ENCODE measurements at places on chromosomes 7 and 10.

- no peak overlapping the region for H3K27ac ChIP-seq
- no peaks in the 10 kb centered on the region for H3K4me1 ChIP-seq
- no peaks in the 10 kb centered on the region for H3K27me3 ChIP-seq
- no peak overlapping the region for H3K4me3 ChIP-seq
Observed at GRCh38 chr10:99370993-99371392, 41.8 kb downstream of the CNNM1 start.

DNA sequence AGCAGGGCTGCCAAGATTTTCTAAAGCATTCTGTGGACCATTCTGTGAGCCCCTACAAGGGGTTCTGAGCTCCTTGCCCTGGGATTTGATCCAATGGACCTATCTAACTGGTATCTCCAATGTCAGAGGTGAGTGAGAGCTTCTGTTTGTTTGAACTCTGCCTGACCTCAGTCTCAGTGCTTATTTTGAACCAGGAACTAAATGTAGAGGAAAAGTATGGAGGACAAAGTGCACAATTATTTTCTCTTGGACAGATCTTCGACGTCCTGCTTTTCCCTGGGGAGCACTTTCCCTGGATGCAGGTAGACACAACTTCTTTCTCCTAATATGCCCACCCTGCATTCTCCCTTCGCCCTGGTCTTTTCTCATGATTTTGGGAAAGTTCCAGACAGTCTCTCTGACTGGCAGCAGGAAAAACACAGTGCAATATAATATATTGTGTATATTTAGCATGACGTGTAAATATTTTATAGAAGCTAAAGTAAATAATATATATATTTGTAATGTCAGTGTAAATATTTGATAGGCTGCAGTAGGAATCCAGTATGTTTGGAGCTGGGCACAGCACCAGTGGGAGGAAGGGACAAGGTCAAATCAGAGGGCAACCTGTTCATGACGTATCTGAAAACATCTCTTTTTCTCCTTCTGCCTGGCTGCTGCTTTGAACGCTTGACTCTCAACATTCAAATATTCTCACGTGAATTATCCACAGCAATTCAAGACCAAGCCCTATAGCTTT, 184.0 kb upstream of the LYZL1 start:
- peaks cover 3% of the 10 kb centered on the region for H3K4me1 ChIP-seq
- H3K27ac ChIP-seq, result no peak overlapping the region
- H3K36me3 ChIP-seq, result no peaks in the 10 kb centered on the region
- no peak overlapping the region for H3K4me3 ChIP-seq

- H3K27me3 ChIP-seq, result no peaks in the 10 kb centered on the region
- no peak for DNase-seq
- no peaks in the 10 kb centered on the region for H3K4me1 ChIP-seq
- no peaks in the 10 kb centered on the region for H3K36me3 ChIP-seq
- no peak overlapping the region for H3K27ac ChIP-seq
Observed at GRCh38 chr10:80684259-80684658, 146.6 kb downstream of the SH2D4B start.

- no peak for DNase-seq
- peaks cover 3% of the 10 kb centered on the region for H3K4me1 ChIP-seq
- H3K36me3 ChIP-seq, result no peaks in the 10 kb centered on the region
- H3K27ac ChIP-seq, result no peak overlapping the region
- H3K27me3 ChIP-seq, result no peaks in the 10 kb centered on the region
Observed at GRCh38 chr10:72728462-72728861, 36.5 kb downstream of the MCU start.

- no peak for DNase-seq
- H3K27ac ChIP-seq, result no peak overlapping the region
- no peak overlapping the region for H3K4me3 ChIP-seq
- peaks cover 15% of the 10 kb centered on the region for H3K4me1 ChIP-seq
Observed at GRCh38 chr10:71248210-71248609, 35.8 kb downstream of the UNC5B start.

- no peaks in the 10 kb centered on the region for H3K27me3 ChIP-seq
- no peak for DNase-seq
- H3K36me3 ChIP-seq, result no peaks in the 10 kb centered on the region
- no peaks in the 10 kb centered on the region for H3K4me1 ChIP-seq
Observed at GRCh38 chr10:121860810-121861209, 67.0 kb downstream of the ATE1 start.

GRCh38 chr7:30851651-30852307, 59.9 kb upstream of the AQP1 start:
- H3K27me3 ChIP-seq, result no peaks in the 10 kb centered on the region
- H3K36me3 ChIP-seq, result no peaks in the 10 kb centered on the region
- H3K4me3 ChIP-seq, result no peak overlapping the region
- no peaks in the 10 kb centered on the region for H3K4me1 ChIP-seq
- DNase-seq, result no peak
- H3K27ac ChIP-seq, result no peak overlapping the region

DNA sequence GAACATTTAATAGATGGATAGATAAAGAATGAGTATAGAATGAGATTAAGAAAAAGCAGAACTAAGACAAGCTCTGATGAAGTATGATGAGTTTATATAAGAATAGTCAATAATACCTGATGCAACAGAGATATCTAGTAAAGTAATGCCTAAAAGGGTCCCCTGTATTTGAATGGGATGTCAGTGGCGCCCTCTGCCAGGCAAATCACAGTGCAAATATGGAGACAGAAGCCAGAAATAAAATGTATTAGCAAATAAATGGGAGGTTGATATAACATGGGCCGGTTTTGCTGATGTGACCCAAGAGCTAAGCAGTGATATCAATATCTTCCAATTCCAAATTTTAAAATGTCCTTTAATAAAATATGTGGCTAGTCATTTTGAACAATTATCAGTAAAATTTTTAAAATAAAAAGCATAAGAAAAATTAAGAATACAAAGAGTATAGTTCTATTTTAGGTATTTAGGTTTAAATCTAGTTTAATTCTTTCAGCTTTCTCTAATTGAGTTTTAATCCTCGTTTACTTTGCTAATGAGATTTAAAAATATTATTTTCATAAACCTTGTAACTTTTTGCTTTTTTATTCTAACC, 62.6 kb downstream of the ADK start:
- no peaks in the 10 kb centered on the region for H3K4me1 ChIP-seq
- no peaks in the 10 kb centered on the region for H3K36me3 ChIP-seq
- H3K4me3 ChIP-seq, result no peak overlapping the region
- no peaks in the 10 kb centered on the region for H3K27me3 ChIP-seq

- H3K36me3 ChIP-seq, result no peaks in the 10 kb centered on the region
- no peaks in the 10 kb centered on the region for H3K27me3 ChIP-seq
- no peak overlapping the region for H3K4me3 ChIP-seq
- H3K4me1 ChIP-seq, result peaks cover 4% of the 10 kb centered on the region
- DNase-seq, result no peak
- no peak overlapping the region for H3K27ac ChIP-seq
Observed at GRCh38 chr7:93894426-93894825, 3.9 kb upstream of the TFPI2 start.

- no peaks in the 10 kb centered on the region for H3K4me1 ChIP-seq
- no peak overlapping the region for H3K27ac ChIP-seq
- no peak overlapping the region for H3K4me3 ChIP-seq
- H3K27me3 ChIP-seq, result no peaks in the 10 kb centered on the region
- no peak for DNase-seq
- no peaks in the 10 kb centered on the region for H3K36me3 ChIP-seq
Observed at GRCh38 chr7:30048582-30048981, 20.4 kb downstream of the PLEKHA8 start.

DNA sequence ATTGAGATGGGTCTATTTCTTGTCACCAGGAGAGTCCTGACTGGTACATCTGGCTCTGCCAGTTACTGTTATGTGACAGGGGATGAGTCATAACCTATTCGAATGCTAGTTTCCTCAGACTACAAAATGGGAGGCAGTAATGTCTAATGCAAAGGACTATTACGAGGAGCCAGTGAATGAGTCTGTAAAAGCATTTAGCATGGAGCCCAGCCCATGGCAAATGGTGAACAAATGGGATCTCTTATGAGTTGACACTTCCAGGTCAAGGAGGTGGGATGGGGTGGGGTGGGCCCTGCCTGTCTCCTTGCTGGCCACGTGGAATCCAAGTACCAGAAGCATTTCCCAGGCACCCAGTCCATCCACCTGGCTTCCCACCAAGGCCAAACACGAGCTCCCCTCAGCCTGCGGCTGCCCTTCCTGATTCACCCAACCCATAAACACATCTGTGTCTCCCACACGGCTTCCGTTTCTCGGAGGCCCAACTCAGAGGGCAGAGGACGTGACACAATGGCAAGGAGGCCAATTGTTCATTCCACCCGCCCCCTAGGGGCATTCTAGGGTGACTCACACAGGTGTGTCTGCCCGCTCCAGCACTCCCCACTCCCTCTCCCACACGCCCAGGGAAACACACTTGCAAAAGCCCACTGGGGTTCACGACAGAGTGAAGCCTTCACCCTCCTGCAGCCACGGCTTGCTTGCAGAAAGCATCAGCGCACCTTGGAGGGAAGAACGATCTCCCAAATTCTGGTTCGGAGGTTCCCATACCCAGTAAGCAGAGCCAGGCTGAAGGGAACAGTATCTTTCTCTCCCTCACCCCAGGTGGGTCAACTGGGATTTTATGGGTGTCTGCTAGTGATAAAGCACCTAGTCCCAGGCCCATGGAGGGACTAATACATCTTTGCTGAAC, 109.8 kb downstream of the SH3PXD2A start:
- no peak for DNase-seq
- H3K27me3 ChIP-seq, result no peaks in the 10 kb centered on the region

DNA sequence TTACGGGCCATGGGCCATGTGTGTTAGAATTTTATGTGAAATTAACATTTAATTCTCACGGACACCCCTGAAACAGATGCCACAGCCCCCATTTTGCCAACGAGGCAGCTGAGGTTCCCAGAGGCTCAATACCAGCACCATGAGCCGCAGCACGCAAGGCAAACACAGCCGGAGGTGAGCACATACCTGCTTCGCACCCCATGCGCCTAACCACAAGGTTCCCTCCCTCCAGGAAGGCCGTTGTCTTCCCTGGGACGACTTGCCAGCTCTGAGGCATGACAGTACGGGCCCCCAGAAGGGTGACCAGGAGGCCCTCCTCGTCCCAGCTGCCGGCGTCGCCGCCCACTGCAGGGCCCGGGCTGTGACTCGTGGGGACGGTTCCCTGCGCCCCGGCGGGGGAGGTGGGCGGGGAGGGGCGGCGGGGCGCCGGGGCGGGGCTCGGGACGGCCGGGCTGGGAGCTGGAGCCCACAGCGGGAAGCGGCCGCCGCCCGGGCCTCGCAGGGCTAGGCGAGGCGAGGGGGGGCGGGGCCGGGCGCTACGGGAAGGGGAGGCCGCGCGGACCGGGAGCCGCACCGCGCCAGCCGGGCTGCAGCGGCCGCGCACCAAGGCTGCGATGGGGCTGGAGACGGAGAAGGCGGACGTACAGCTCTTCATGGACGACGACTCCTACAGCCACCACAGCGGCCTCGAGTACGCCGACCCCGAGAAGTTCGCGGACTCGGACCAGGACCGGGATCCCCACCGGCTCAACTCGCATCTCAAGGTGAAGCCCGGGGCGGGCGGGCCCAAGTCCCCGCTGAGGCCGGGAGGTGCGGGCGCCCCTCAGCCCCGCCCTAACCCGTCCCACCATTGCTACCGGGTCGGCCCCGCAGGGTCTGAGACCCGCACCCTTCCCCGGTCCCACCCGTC, at the start of gene CAV2:
CAV2 (plus strand) TSS at position 571 of the 910 bp plus-strand sequence; CDS start at position 615, 44 bp downstream.
- H3K36me3 ChIP-seq, result no peaks in the 10 kb centered on the region
- H3K4me3 ChIP-seq, result peak within 1 kb of the TSS; percentile 60
- no peaks in the 10 kb centered on the region for H3K27me3 ChIP-seq

DNA sequence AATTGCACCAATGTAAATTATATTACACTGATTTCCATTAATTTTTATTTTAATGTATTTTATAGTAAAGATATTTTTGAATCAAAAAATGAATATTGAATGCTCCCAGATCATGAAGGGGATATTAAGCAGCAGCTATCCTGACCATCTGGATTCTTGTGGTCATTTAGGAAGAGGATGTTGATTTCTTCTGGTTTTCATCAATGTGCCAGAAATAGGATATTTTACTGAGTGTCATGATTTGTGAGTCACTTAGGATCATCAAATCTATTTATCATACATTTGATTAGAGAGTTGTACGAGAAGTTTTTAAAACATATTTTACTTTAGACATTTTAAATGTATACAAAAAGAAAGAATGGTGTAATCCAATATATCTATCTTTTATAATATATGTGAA, 366.3 kb upstream of the CHRM2 start:
- no peak overlapping the region for H3K4me3 ChIP-seq
- DNase-seq, result no peak
- H3K27me3 ChIP-seq, result no peaks in the 10 kb centered on the region

- no peaks in the 10 kb centered on the region for H3K36me3 ChIP-seq
- no peaks in the 10 kb centered on the region for H3K27me3 ChIP-seq
- no peak overlapping the region for H3K4me3 ChIP-seq
- H3K27ac ChIP-seq, result no peak overlapping the region
- no peak for DNase-seq
Observed at GRCh38 chr7:149787428-149788299, 14.3 kb upstream of the ZNF467 start.

DNA sequence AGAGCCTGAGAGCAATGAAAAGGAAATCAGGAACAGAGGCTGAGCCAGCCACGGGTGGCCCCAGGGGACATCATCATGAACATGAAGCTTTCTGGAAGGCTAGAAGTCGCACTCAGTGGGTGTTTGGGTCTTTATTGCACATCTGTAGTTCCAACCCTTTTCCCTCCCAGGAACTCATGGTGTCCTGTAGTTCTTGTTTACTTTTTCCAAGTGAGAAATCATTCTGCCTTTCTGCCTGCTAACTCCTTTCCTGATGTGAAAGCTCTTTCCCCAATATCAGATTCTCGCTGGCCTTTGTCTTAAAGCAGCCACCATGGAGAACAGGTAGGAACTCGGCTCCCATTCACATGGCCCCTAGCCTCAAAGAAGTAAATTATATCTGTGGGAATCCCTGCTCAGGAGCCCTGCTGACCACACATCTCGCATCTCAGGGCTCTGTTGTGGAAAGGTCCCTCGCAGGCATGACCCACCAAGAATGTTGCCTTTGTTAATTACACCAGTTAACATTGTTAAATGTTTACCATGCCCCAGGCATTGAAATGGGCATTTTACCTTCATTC, 542.7 kb downstream of the TNS3 start:
- no peak for DNase-seq
- H3K36me3 ChIP-seq, result no peaks in the 10 kb centered on the region
- peaks cover 5% of the 10 kb centered on the region for H3K4me1 ChIP-seq
- H3K4me3 ChIP-seq, result no peak overlapping the region

DNA sequence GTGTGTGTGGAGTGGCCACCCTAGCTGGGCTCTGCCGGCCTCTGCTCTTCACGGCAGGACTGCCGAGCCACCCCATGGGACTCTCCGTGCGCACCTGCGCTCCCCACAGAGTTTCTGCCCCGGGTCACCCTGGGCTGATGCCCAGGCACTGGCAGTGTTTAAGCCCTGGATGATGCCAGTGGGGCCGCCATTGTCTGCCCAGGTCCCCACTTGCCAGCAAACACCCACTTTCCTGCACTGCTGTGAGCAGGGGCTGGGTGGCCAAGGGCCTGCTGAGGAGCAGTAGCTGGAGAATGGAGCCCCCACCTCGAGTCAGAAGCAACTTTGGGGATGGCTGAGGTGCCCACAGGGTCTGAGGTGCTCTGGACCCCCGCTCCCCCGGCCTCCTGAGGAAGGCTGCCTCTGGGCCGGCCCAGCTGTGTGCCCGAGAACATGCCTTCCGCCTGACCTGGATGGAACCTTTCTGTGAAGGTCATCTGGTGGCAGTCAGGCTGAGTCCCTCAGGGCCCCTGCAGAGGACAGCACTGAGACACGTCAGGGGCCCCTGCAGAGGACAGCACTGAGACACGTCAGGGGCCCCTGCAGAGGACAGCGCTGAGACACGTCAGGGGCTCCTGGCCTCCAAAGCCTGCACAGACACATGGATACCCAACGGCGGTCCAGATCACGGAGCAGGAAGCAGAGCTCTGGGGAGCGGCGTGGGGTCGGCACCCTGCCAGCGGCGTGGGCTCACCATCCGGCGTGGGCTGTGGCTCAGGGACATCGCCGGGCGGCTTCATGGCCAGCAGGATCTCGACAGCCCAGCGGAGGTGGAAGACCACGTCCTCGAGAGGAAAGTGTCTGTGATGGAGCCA, 62.0 kb downstream of the CFAP46 start:
- DNase-seq, result no peak
- H3K4me1 ChIP-seq, result peaks cover 3% of the 10 kb centered on the region
- no peaks in the 10 kb centered on the region for H3K36me3 ChIP-seq
- no peak overlapping the region for H3K27ac ChIP-seq

All from ovary (tissue), 10 donors.